Fibroblast of the aortic adventitia (primary cell): ENCODE measurements at places on chromosomes 3 and 15.

GRCh38 chr3:148727231-148727630 lies 29.5 kb downstream of the AGTR1 start:
- DNase-seq, result no peak

- no peak for DNase-seq
Observed at GRCh38 chr3:194009892-194010533, 125.9 kb upstream of the HES1 start.

DNA sequence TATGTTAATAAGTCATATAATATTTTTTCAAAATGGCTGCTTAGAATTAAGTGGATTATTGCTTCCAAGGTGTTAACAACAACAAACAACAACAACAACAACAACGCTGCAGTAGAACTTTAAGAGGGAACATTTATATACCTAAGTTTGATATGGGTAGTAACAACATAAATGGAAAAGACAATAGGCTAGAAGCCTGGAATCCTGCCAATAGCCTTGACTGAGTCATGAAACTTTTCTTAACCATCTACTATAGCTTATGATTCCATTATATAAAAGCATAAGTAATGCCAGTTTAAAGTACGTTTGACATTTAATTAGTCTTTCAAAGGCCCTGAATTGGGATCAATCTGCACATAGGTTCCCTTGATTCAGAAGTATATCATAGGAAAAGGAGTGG lies 31.2 kb downstream of the SATB1 start:
- DNase-seq, result peak; percentile 41

- DNase-seq, result peak; percentile 20
Observed at GRCh38 chr3:33537133-33537532, 96.9 kb upstream of the UBP1 start.

GRCh38 chr15:32952901-32953532 lies 235.2 kb downstream of the GREM1 start:
- DNase-seq, result peak; percentile 95

DNA sequence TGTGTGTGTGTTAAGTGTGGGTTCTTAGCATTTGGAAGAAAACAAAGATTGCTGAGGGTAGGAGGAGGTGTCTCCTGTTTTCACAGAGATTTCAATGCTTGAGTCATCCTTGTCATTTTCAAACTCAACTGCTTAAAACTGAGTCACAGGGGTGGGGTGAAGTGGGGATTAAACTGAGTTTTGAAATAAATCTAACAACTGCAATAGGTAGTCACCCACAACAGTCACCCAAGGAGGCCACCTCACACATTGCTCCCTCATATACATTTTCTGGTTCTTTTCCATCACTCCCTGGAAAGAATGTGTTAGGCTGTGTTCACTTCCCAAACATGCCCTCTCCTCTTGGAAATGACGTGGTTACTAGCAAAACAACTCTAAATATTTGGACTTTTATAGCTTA lies 187.7 kb upstream of the CMC1 start:
- peak; percentile 76 for DNase-seq

DNA sequence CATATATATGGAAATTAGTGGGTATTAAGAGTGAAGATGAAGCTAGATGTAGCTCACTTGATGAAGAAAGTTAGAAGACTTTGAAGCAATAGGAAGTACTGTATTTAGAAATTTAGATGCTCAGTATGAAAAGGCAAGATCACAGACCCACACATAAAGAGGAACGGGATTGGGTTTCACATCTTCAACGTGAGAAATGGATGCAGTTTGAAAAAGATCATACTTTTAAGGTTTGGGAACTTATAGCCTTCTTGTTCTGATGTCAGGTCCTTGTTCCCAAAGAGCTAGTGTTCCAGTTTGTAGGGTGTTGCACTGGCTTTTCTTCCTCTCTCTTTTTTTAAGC lies 16.7 kb downstream of the AP3S2 start:
- no peak for DNase-seq
